ENCODE measurements at places on chromosomes 12 and 14. TPM values are rescaled to one million over a fixed set of nuclear protein-coding genes. Genes with fewer than 3 reads are reported as not detected.

DNA sequence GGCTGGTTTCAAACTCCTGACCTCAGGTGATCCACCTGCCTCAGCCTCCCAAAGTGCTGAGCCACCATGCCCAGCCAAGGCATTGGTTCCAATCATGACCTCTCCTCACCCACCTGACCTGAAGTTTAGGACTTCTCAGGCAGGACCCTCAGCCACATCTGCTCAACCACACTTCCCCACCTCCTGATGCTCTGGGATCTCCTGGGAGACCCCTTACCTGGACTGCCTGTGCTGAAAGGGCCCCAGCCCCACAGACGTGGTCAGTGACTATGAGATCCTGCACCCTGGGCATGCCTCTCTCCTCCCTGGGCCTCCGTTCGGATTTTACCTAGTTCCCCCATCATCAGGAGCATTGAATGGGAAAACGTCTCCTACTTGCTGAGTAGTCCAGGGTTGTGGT lies 18.0 kb downstream of the GSC start:
- DNase-seq: no peak
- no peak overlapping the region for H3K4me3 ChIP-seq
- no peaks in the 10 kb centered on the region for H3K4me1 ChIP-seq
- no peak overlapping the region for H3K27ac ChIP-seq

DNA sequence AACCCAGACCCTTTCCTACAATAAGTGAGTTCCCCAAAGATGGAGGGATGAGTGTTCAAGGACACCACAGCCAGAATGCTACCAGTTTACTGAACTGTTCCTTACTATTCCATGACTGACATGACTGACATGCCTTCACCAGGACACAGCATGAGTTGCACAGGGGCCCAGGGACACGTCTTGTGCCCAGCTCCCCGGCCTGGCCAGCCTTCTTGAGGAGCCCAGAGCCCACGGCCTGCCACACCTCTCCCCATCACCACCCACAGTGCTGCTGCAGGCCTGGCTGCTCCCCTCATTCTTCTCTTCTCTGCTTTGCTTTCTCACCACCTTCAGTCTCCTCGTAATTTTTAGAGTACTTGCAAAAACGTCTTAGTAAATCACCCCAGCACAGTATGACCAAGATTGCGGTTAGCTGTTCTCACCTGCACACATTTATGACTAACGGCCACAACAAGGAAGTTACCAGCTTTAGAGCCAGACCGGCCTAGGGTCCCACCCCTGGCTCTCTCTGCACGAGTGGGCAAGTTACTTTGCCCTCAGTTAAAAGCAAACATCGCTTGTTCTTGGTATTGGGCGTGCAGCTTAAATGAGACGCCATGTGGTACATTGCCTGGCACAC lies 18.5 kb downstream of the PPP2R5E start:
- no peak overlapping the region for H3K27ac ChIP-seq
- H3K27me3 ChIP-seq: no peaks in the 10 kb centered on the region
- no peak for DNase-seq
- H3K4me1 ChIP-seq: 0 out of 2 replicates have a peak, but pooled peaks cover 20% of the 10 kb centered on the region
- no peaks in the 10 kb centered on the region for H3K36me3 ChIP-seq
- H3K4me3 ChIP-seq: no peak overlapping the region

The C3AR1 gene
- total RNA-seq: not detected

DNA sequence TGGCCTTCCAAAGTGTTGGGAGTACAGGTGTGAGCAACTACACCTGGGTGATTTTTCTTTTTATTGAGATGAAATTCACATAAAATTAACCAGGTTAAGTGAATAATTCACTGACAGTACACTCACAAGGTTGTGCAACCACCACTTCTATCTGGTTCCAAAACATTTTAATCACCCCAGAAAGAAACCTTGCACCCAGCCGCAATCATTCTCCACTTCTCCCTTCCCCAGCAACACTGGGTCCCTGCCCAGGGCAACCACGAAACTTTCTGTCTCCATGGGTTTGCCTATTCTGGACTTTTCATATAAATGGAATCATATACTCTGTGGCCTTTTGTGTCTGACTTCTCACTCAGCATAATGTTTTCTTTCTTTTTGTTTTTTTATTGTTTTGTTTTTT lies 26.3 kb upstream of the MLXIP start:
- no peak for DNase-seq
- no peak overlapping the region for H3K27ac ChIP-seq
- peaks cover 21% of the 10 kb centered on the region for H3K4me1 ChIP-seq
- H3K36me3 ChIP-seq: peaks cover 14% of the 10 kb centered on the region

DNA sequence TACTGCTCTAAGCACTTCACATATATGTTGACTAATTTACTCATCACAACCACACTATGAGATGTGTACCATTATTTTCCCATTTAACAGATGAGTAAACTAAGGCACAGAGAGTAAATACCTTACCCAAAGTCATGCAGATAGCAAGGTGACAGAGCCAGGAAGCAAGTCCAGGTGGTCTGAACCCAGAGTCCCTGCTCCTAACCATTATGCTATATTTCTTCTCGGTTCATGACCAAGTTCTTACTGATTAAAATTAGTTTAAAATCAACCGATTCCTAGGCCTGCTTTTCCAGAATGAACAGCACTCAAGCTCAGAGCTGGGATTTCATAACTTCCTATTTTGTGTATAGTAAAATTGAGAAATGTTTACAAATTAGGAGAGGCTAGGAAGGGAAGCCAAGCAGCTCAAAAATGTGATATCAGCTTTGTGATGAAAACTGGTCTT lies 85.5 kb upstream of the EGLN3 start:
- no peaks in the 10 kb centered on the region for H3K36me3 ChIP-seq
- no peak for DNase-seq
- H3K4me3 ChIP-seq: no peak overlapping the region
- H3K27ac ChIP-seq: peak overlapping the region; percentile 78

GRCh38 chr12:49673446-49674317 lies 33.5 kb downstream of the FMNL3 start:
- H3K36me3 ChIP-seq: no peaks in the 10 kb centered on the region
- peaks cover 24% of the 10 kb centered on the region for H3K4me1 ChIP-seq
- H3K27me3 ChIP-seq: no peaks in the 10 kb centered on the region
- peak; percentile 47 for DNase-seq
- H3K27ac ChIP-seq: no peak overlapping the region

The MYF6 gene
- total RNA-seq: not detected

GRCh38 chr12:88450136-88450535 lies 130.1 kb downstream of the KITLG start:
- no peaks in the 10 kb centered on the region for H3K27me3 ChIP-seq
- no peaks in the 10 kb centered on the region for H3K36me3 ChIP-seq
- H3K4me1 ChIP-seq: no peaks in the 10 kb centered on the region
- H3K27ac ChIP-seq: no peak overlapping the region

DNA sequence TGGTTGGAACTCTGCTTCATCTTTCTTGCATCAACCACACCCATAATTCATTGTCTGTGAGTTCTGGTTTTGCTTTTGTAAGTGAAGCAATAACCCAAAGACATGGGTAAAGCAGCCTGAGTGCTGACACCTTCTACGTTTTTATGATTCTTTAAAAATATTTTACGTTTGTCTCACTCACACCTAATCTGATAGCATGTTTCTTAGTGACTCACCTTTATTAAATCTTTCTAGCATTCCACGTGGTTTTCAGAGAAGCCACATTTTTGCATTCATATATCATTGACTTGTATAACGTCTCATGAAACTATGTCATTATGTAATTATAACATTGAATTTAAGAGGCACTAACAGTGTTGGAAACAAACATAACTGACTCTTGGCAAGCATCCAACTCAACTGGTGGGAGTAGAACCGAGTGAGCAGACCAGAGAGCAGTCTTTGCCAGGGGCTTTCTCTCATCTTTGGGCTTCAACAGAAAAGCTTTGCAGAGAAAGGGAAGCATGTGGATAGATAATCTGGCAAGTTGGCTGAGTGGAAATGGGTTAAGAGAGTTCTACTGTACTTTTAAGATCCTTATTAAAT lies 118.8 kb downstream of the TPH2 start:
- no peaks in the 10 kb centered on the region for H3K36me3 ChIP-seq
- H3K4me3 ChIP-seq: no peak overlapping the region
- no peaks in the 10 kb centered on the region for H3K4me1 ChIP-seq
- H3K27ac ChIP-seq: no peak overlapping the region
- DNase-seq: no peak

GRCh38 chr12:122421821-122422729 lies at the start of gene CLIP1:
Gene CLIP1 (minus strand): TSS chr12:122422669. CDS start chr12:122380452, 42,217 bp downstream.
- DNase-seq: peak; percentile 27
- H3K36me3 ChIP-seq: no peaks in the 10 kb centered on the region
- H3K27ac ChIP-seq: peak within 1 kb of the TSS; percentile 76
- H3K4me1 ChIP-seq: peaks cover 59% of the 10 kb centered on the region
- no peaks in the 10 kb centered on the region for H3K27me3 ChIP-seq
